ENCODE measurements at places on chromosomes 4 and X.

- H3K36me3 ChIP-seq = no peaks in the 10 kb centered on the region
- no peak overlapping the region for H3K4me3 ChIP-seq
- H3K27ac ChIP-seq = no peak overlapping the region
- H3K4me1 ChIP-seq = no peaks in the 10 kb centered on the region
- no peaks in the 10 kb centered on the region for H3K27me3 ChIP-seq
- DNase-seq = no peak
Measured at GRCh38 chr4:152165846-152166245, 370.0 kb downstream of the FBXW7 start.

- H3K27ac ChIP-seq = no peak overlapping the region
- DNase-seq = no peak
- no peaks in the 10 kb centered on the region for H3K27me3 ChIP-seq
- no peaks in the 10 kb centered on the region for H3K4me1 ChIP-seq
- no peaks in the 10 kb centered on the region for H3K36me3 ChIP-seq
- H3K4me3 ChIP-seq = no peak overlapping the region
Measured at GRCh38 chr4:103853627-103854026, 133.8 kb upstream of the TACR3 start.

DNA sequence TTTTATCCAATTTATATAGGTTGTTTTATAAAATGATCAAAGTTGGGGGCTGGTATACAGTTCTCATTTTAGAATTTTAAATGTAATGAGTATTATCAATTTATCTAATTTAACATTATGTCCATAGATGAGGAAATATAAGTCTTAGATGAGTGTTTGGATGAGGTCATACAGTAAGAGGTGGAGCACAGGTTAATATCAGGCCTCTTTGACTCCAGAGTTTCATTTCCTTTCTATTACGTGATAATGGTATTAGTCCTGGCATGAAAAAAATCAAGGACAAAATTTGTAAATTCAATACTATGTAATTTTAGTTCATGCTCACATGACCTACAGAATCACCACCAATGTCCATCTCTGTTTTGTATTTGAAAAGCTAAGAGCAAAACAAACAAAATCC lies 269.8 kb downstream of the FSTL5 start:
- H3K27ac ChIP-seq = no peak overlapping the region
- no peaks in the 10 kb centered on the region for H3K36me3 ChIP-seq
- DNase-seq = no peak
- no peaks in the 10 kb centered on the region for H3K27me3 ChIP-seq

GRCh38 chr4:122541996-122542395 lies 78.9 kb downstream of the IL21 start:
- peaks cover 13% of the 10 kb centered on the region for H3K4me1 ChIP-seq
- no peaks in the 10 kb centered on the region for H3K36me3 ChIP-seq
- no peak overlapping the region for H3K27ac ChIP-seq
- H3K4me3 ChIP-seq = no peak overlapping the region

- H3K36me3 ChIP-seq = no peaks in the 10 kb centered on the region
- no peaks in the 10 kb centered on the region for H3K27me3 ChIP-seq
- H3K27ac ChIP-seq = peak overlapping the region; percentile 73
- peak overlapping the region; percentile 53 for H3K4me3 ChIP-seq
Measured at GRCh38 chr4:85778632-85779131, 303.7 kb downstream of the ARHGAP24 start.

DNA sequence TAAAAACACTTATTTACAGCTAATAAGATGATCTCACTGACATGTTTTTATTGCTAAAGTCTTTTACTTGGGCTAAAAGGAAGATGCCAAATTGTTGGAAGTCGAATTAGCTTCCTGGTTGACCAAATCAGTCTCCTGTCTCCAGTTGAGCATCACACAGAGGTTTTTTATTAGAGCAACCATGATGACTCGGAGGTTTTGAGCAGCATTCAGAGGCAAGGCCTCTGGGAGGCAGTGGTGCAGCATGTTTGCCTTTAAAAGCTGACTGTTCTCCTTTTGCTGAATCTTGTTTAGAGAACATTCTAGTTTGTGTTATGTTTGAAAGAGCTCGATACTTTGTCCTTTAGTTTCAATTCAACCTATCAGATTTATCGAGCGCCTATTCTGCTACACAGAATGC lies 2.1 kb downstream of the UCHL1 start:
- H3K27me3 ChIP-seq = peaks cover 6% of the 10 kb centered on the region
- DNase-seq = no peak
- H3K27ac ChIP-seq = no peak overlapping the region
- H3K4me1 ChIP-seq = peaks cover 15% of the 10 kb centered on the region

Measured in tibial artery (tissue), 4 donors.